ENCODE measurements at places on chromosomes 4 and X. TPM values are rescaled to one million over a fixed set of nuclear protein-coding genes. Genes with fewer than 3 reads are reported as not detected.

Gene CLTRN
- polyA plus RNA-seq, result 0.85 TPM

Gene FAM193A
- polyA plus RNA-seq, result 1.5 TPM

Gene BRCC3
- polyA plus RNA-seq, result 17.4 TPM

Gene RHOH
- 328 TPM for polyA plus RNA-seq

Gene GBA3
- polyA plus RNA-seq, result 0.07 TPM

Gene FAM241A
- polyA plus RNA-seq, result 2.8 TPM

Gene RS1
- polyA plus RNA-seq, result not detected

Gene CYSLTR1
- polyA plus RNA-seq, result 0.85 TPM

Gene HDX
- polyA plus RNA-seq, result 0.94 TPM

Gene GPRIN3
- 3.4 TPM for polyA plus RNA-seq

Gene ENPEP
- polyA plus RNA-seq, result not detected

Gene S100P
- 3.2 TPM for polyA plus RNA-seq

Gene BGN
- not detected for polyA plus RNA-seq

Gene MID2
- polyA plus RNA-seq, result 12.3 TPM

Gene IDS
- polyA plus RNA-seq, result 98.4 TPM
